Stimulated activated CD8-positive, alpha-beta memory T cell treated with anti-CD3 and anti-CD28 coated beads, Interleukin-4, amount 100 ng/mL, for 1 hour (primary cell): ENCODE measurements at places on chromosomes 4 and X.

- DNase-seq = no peak
Measured at GRCh38 chrX:38999967-39000745, 198.9 kb downstream of the MID1IP1 start.

- DNase-seq = no peak
Measured at GRCh38 chr4:120007896-120008436, 58.7 kb downstream of the MAD2L1 start.

- no peak for DNase-seq
Measured at GRCh38 chr4:7653510-7654369, 219.0 kb upstream of the PSAPL1 start.

GRCh38 chr4:182680234-182680653 lies 236.9 kb downstream of the DCTD start:
- no peak for DNase-seq

DNA sequence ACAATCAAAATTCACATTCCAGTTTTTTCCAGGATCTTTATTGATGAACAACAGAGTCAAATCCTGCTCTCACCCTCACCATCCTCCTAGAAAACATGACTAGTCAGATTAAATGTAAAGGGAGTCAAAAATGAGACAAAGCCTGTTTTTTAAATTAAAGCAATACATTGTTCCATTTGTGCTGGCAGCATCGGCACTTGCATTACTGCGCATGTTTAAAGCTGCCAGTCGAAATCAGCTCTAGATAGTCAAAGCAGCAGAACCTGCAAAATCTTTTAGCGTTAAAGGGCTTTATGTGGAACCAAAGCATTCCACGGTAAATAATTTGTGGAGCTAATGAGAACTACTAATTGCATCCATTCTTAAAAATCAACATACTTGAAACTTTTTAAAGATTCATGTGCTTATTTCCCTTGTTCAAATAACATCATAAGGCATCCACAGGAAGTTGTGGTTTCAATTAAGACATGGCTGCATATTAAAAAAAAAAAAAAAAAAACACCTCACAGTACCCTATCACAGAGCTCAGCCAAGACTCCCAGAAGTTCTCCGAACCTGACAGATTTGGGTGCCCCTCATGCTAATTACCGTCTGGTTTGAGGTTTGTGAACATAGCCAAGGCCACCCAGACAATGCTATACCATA lies 82.2 kb downstream of the SH3KBP1 start:
- DNase-seq = no peak

DNA sequence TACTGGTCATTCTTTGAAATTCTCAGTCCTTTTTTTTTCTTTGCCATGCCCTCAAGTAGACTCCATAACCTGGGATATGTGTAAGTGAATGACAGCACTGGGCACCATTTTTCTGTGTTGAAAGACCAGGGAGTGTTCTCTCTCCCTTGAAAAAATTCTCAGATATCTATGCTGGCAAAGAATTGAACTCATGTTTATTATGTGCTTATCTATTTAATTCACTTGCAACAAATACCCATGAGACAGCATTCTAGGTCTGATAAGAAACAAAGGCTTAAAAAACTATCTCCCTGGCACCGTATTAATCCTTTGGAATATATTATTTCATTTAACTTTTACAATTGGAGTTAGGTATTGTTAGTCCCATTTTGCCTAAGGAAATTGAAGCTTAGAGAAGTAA lies 36.7 kb downstream of the LARP7 start:
- DNase-seq = no peak

DNA sequence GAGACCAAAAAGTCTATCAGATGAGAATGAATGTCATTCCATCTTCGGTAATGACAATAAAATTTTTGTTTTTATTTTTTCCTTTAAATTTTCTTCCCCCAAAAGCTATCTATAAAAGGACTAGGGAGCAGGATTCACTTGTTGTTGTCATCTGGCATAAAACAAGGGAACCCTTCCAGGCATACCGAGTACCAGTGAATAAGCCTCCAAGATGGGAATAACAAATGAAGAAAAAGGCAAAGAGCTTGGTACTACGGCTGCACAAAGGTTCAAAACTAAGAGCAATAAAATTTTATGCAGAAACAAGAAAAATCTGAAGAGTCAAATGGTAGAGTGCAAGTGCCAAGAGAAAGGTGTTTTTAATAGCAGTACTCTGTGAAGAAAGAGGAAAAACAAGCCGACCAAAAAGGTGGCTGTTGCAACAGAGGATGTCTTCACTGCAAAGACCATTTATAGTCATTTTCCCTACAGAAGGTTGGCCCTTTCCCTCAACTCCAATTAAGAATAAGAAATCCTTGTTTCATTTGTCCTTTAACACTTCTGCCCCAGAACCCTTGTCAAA lies 25.8 kb downstream of the PPP3CA start:
- DNase-seq = no peak

GRCh38 chr4:94831607-94832006 lies 73.9 kb downstream of the BMPR1B start:
- DNase-seq = no peak

DNA sequence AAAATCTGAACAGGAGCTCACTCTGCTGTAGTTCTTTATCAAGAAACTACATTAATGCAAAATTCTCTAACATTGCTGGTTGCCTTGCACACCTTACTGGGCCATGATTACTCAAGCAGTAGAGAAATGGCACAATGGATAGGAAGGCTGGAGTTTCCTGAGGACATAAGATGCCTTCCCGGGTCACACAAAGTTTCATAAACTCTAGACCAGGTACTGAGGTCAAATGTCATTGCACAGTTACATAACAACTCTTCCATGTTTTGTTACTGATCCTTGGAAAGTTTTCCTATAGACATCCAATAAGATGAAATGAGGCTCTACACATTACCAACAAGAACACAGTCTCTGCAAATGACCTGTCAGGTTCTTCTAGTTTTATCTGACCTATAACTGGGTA lies 9.9 kb downstream of the TEC start:
- no peak for DNase-seq

GRCh38 chr4:155735496-155735895 lies 23.3 kb upstream of the GUCY1B1 start:
- no peak for DNase-seq

GRCh38 chr4:108854786-108855185 lies 91.9 kb upstream of the ETNPPL start:
- no peak for DNase-seq

GRCh38 chr4:130329036-130329435 lies 1233.1 kb downstream of the C4orf33 start:
- DNase-seq = no peak

DNA sequence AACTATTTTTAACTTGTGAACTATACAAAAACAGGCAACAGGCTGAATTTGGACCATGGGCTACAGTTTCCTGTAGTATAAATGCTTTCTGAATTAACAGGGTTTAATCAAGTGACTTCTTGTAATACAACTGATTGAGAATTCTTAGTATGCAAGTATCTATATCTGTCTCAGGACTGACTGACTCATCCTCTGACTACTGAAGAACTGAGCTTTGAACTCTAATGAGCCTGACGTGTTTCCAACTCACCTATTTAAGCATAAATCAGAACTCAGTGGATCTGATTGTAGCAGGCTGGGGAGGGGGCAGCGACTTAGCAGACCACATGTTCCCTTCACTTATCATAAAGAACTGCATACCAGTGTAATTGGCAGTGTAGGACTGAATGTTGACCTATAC lies 7.8 kb downstream of the SPATA4 start:
- no peak for DNase-seq

DNA sequence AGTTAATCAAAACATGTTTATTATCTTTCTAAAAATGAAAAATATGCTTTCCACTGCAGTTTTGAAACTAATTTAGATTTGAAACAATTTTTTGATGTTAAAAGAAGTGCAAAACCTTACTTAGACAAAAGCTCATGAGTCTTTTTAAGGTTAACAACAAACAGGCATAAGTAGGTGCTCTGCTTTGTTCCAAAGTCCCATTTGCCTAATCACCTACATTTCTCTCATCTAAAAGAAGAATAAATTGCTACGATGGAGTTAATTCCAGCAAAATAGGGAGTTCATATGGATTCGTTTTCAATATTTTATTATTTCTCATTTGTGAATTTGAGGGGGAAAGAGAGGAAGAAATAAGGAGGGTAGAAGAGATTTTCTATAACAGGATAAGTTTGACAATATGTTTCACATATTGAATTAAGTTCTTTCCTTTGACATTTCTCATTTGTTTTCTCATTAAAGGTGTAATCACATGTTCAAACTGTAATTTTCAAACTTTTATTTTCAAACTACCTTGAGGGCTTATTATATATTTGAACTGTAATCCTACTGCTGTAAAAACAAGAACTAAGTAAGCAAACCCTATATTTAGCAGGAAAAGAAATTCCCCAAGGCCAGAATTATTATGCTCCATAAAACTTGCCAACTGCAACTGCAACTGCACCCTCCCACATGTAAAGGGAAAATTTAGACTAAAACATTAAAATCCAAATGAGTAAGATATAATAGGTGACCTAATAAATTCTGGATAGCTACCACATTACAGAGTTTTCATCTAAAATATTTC lies 9.6 kb upstream of the SLC39A8 start:
- DNase-seq = no peak

GRCh38 chrX:140572724-140573123 lies 67.9 kb upstream of the SOX3 start:
- no peak for DNase-seq

GRCh38 chr4:13546941-13547484 lies 2.7 kb upstream of the NKX3-2 start:
- no peak for DNase-seq

- no peak for DNase-seq
Measured at GRCh38 chr4:85833302-85833701, 358.4 kb downstream of the ARHGAP24 start.

GRCh38 chr4:155999725-156000124 lies 46.1 kb upstream of the CTSO start:
- DNase-seq = no peak

DNA sequence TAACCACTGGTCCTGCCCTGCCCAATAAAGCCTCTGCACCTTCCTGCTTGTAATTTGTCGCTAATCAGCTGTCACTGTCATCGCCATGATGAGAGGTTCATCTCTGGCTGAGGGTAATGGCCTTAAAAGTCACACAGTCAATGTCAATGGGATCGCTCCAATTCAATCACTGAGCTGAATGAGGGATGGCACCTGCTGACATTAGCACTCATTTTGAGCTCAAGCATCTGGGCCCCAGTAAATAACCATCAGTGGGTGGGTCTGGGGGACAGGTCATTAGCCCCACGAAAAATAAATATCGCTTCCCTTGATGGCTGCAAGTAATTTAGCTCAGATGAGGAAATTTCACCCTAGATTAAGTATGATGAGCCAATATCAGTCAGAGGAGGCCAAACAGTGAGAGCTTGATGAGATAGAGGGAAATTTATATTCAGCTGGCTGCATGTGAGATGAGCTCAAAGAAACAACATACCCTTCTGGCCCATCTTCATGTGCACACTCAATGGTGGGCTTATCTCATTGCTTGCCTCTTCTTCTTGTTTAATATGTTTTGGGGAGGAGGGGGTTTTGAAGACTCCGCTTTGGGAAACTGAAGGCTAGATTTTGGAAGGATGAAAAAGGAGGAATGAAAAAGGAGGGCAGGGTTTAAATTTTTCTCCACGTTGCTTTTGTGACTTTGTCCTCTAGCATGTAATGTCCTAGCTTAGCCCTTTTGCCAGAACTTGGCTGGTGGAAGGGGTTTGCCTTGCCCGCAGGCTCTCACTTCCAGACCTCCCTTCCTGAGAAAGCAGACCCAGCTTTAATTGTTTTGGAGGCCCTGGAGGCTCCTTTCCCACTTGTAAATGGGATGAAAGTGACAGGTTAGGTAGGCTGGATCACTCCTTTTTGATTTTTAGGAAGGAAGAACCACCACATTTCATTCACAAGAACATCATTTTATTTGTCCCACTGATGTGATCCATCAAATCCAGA lies 84.8 kb upstream of the PAQR3 start:
- DNase-seq = no peak

GRCh38 chr4:139207247-139207646 lies 30.2 kb upstream of the ELF2 start:
- no peak for DNase-seq

DNA sequence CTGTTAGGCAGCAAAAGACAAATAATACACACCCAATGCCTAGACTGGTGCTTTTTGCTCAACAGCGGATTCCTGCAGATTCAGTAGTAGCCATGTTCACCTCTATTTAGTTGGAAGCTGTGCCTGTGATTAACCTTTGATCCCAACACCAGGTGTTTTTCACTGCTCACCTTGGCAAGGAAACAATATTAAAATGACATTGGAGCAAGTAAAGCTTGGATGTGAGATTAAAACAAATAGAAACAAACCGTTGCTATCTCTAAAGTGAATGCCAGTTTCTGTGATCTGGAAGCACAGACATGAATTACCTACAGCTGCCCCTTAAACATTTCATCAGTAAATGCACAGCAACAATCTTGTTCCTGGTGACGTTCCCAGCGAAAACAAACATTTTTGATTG lies 35.7 kb downstream of the MAGEB17 start:
- no peak for DNase-seq

- no peak for DNase-seq
Measured at GRCh38 chrX:16712548-16713155, at the start of gene CTPS2. TSS of gene CTPS2 (minus strand) at chrX:16712669. CDS start at chrX:16702902, 9,767 bp downstream.

- no peak for DNase-seq
Measured at GRCh38 chr4:76035141-76035540, 729 bp downstream of the CXCL11 start.

GRCh38 chrX:30468471-30468870 lies 109.1 kb downstream of the TASL start:
- no peak for DNase-seq

- DNase-seq = no peak
Measured at GRCh38 chr4:48046059-48046458, 29.5 kb downstream of the NIPAL1 start.

GRCh38 chr4:75919920-75920319 lies 17.7 kb upstream of the PPEF2 start:
- no peak for DNase-seq
